Right cardiac atrium (tissue), 5 donors: ENCODE measurements at places on chromosomes 13 and 19. TPM values are rescaled to one million over a fixed set of nuclear protein-coding genes. Genes with fewer than 3 reads are reported as not detected.

Gene ZNF223
- total RNA-seq: 4.2 TPM

Gene F2RL3
- 1.2 TPM for total RNA-seq

Gene KCTD15
- 10.9 TPM for total RNA-seq

Gene COX7A1
- total RNA-seq: 1,675 TPM

Gene PROZ
- total RNA-seq: 0.15 TPM

Gene UBA52
- total RNA-seq: 712 TPM

Gene PSG5
- not detected for total RNA-seq

Gene PABPC3
- 0.09 TPM for total RNA-seq

Gene LRFN3
- 10.8 TPM for total RNA-seq

Gene TMEM86B
- 1.5 TPM for total RNA-seq

Gene VN1R4
- not detected for total RNA-seq

Gene COX6B1
- 1,127 TPM for total RNA-seq

Gene ZNF726
- 0.25 TPM for total RNA-seq
